Left kidney (tissue), 8 donors: ENCODE measurements at places on chromosomes 3 and 15.

- no peak for DNase-seq
Observed at GRCh38 chr3:53716998-53717397, 129.2 kb downstream of the CHDH start.

DNA sequence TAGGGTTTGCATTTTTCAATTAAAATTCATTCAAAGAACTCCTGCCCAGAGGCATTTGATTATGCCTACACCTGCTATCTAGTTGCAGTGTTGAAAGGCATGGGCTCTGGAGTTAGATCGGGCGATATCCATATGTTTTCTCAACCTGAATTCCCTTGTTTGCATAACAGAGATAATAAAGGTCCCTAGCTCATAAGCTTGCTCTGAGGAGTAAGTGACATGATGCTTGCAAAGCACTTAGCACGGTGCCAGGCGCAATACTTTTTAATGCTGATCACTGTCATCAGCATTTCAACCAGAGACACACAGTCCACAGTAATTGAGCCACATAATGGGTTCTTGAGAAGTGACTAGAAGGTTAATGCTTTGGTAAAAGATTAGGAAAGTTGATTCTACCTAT, 106.3 kb upstream of the SAMMSON start:
- DNase-seq, result no peak

DNA sequence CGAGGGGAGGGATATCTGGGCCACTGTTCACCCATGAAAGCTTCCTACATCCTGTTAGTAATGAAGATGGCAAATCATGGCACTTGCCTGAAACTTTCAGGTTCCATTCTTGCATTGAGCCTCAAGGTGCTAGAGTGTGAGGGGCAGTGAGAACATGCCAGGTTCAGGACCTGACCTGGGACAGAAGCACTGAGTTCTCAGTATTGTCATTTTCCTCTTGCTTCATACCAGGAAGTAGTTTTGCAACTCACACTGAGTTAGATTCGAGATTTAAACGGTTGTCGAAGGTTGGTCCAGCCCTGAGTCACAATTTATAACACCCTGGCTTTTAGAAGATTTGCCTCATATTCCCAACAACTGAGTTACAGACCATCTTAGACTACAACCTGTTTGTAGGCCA, 11.8 kb upstream of the MEIS2 start:
- no peak for DNase-seq

- no peak for DNase-seq
Observed at GRCh38 chr3:130572769-130573168, 55.8 kb downstream of the COL6A6 start.

- no peak for DNase-seq
Observed at GRCh38 chr3:152264378-152264777, 4.4 kb upstream of the MBNL1 start.
